Stimulated activated CD8-positive, alpha-beta memory T cell treated with anti-CD3 and anti-CD28 coated beads, Interleukin-7, amount 100 ng/mL, for 24 hours (primary cell): ENCODE measurements at places on chromosomes 6 and 20.

DNA sequence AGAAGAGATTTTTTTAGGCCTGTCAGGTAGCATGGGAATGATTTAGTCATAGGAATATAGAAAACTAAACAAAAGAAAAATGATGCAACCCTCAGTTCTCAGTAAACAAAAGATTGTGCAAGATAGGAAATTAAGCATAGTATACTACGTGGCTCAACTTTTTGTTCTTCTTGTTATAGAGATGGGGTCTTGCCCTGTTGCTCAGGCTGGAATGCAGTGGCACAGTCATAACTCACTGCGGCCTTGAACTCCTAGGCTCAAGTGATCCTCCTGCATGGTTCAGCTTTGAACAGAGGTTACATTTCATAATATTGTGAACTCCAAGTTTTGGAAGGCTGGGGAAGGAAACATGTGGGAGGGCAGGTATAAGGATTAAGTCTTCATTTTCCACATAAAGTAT, 28.5 kb downstream of the SLX4IP start:
- no peak for DNase-seq

DNA sequence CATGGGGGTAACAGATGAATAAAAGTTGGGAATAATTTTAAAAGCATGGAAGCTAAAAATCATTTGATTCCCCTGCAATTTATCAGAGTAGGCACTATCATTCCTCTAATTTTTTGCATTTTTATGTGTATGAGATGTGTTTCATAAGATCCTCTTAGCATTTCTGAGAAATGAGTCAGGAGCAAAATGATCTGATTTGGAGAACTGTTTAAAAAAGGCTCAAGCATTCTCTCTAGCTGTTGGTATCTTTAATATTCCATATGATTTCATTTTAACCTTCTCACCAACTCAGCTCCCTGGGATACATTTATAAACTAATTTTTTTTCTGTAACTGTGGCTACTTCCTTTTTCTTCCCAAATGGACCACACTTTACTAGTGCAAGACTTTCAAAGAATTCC, 60.9 kb downstream of the MCHR2 start:
- DNase-seq = no peak

- DNase-seq = no peak
Observed at GRCh38 chr20:36861875-36862801, 13.8 kb upstream of the TLDC2 start.

DNA sequence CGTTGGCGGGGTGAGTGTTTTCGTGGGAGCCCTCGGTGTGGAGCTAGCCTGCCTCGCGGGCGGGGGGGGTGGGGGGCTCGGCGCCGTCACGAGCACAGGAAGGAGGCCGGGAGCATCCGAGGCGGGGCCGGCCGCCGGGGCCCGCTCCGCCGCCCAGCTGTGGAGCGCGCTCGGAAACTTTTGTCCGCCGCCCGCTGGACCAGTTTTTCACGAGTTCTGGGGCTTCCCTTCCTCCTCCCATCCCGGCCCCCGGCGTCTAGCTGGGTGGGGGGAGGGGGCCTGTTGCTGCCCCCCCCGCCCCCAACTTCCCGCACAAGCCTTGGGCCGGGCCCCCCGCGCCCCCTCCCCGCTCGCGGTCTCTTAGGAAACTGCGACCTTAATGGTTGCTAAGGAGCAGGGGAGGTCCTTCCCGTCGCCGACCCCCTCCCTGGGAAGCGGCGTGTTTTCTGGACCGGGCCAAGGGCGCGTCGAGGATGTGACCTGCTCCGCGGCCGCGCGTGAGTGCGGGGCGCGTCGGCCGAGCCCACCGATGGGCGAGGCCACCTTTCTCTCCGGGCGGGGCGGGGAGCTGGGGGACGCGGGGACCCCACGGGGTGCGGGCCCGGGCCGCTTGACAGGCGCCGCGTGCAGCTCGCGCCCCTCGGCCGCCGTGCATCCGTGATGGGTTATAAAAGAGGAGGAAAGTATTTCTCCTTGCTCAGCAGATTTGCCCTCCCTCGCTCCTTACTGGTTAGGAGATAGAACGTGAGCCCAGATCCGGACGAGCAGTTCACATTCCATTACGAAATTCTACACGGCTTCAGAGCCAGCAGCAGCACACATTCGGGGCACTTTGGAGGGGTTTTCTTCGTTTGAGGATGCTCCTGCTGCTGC, 1.4 kb downstream of the RREB1 start:
- no peak for DNase-seq

GRCh38 chr6:2579804-2580570, 170.7 kb downstream of the MYLK4 start:
- DNase-seq = no peak

GRCh38 chr20:8740265-8740664, 328.6 kb upstream of the PLCB4 start:
- no peak for DNase-seq

DNA sequence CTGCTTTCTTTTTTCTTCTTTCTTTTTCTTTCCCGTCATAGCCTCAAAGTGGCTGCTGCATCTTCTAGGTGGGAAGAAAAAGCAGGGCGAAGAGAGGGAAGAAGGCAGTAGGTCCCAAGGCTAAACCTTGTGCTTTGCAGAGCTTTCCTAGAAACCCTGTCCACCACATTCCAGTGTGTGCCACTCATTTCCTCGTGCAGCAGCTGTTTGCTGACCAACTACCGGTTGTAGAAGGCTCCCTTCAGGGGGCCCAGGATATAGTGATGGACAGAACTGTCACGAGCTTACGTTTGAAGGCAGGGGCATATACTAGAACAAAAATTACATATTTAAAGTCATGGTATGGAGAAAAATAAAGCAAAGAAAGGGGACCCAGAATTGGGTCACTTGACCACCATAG, 103.0 kb downstream of the SASH1 start:
- no peak for DNase-seq

DNA sequence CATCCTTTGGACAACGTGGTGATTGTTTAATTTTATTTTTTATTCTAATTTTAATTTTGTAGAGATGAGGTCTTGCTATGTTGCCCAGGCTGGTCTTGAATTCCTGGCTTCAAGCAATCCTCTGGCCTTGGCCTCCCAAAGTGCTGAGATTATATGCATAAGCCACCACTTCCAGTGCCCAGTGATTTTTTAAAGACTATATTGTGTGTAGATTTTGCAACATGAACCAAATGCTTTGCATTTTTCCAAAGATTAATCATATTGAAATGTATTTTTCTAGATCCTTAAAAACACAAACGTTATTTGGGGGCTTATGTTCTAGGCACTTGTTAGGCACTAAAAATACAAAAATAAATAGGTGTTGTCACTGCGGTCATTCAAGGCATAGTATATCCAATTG, 117.6 kb upstream of the CCN2 start:
- no peak for DNase-seq

- DNase-seq = no peak
Observed at GRCh38 chr6:107448776-107449175, 10.6 kb downstream of the PDSS2 start.

- no peak for DNase-seq
Observed at GRCh38 chr20:8943631-8944030, 125.3 kb upstream of the PLCB4 start.

GRCh38 chr20:57393321-57394120, 2.3 kb downstream of the RBM38 start:
- DNase-seq = no peak

- DNase-seq = no peak
Observed at GRCh38 chr6:50003139-50003538, 18.7 kb downstream of the DEFB110 start.

DNA sequence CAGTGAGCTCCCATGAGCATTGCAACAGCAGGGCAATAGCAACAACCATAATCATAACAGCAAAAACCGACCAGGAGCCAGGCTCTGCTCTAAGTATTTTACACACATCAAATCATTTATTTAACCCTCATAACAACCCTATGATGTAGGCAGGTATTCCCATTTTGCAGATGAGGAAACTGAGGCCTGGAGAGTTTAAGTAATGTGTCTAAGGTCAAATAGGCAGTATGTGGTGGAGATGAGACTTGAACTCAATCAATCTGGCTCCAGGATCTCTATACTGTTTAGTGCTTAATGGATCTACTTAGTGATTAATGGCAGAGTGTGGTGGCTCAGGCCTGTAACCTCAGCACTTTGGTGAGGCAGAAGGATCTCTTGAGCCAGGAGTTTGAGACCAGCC, 3.4 kb downstream of the TMEM151B start:
- DNase-seq = no peak

- peak; percentile 21 for DNase-seq
Observed at GRCh38 chr6:38871741-38872568, 156.8 kb downstream of the DNAH8 start.

- DNase-seq = no peak
Observed at GRCh38 chr20:58138395-58138794, 90.1 kb downstream of the ANKRD60 start.

GRCh38 chr20:5327356-5327755, 10.6 kb upstream of the PROKR2 start:
- no peak for DNase-seq

GRCh38 chr6:146767632-146768031, 168.9 kb downstream of the ADGB start:
- DNase-seq = no peak

GRCh38 chr6:43575105-43575771, 600 bp downstream of the XPO5 start:
- DNase-seq = peak; percentile 11

DNA sequence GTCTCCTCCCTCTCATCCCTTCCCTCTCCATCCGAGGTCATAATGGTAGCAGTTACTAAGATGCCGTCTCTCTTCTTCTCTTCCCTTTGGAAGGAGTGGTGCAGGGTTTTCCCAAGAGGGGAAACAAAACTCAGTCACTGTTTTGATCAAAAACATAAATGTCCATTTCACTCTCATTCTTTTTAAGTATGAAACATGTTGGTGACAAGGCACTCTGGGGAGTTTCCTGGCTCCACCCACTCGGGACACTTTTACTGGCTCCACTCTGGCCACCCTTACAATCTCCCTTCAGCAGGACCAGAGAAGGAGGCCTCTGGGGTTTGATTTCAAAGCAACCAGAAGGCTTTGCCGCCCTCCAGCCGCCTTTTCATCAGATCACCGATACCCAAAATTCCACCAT, 57.0 kb downstream of the FGD2 start:
- no peak for DNase-seq

GRCh38 chr6:52534966-52535390, 41.9 kb downstream of the TRAM2 start:
- no peak for DNase-seq

GRCh38 chr6:25263657-25264056, 15.5 kb upstream of the CARMIL1 start:
- DNase-seq = no peak

GRCh38 chr20:47464380-47465101, 37.1 kb upstream of the NCOA3 start:
- no peak for DNase-seq

DNA sequence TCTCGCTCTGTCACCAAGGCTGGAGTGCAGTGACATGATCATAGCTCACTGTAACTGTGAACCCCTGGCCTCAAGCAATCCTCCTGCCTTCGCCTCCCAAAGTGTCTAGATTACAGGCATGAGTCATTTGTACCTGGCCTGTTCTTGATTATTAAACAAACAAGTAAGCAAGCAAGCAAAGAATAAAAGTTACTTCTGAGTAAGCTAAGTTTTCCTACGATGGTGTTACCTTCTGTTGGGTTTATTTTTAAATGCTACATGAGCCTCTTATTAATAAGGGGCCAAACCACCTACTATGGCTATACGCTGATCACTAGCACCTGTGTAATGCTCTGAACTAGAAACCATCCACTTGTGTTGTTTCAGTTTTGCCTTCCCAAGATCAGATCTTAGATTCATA, 50.8 kb downstream of the IL22RA2 start:
- DNase-seq = no peak

- no peak for DNase-seq
Observed at GRCh38 chr6:90039911-90040310, 145.6 kb downstream of the GJA10 start.

GRCh38 chr6:30895343-30895742, 11.0 kb downstream of the DDR1 start:
- no peak for DNase-seq

DNA sequence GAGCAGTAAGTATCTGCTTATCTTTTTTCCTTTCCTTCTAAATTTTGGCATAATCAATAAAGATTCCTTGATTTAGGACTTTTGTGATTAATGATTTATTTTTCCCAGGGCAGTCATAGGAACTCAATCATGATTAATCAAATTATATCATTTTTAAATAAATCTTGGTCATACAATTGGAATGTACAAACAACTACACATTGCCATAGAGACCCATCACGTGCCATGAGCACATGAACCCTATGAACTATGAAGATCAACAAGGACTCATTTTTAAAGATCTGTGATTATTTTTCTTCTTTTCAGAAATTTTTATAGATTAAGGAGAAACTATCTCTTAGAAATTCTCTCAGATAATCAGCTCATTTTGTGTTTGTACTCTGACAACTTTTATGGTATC, 622.4 kb downstream of the BCKDHB start:
- no peak for DNase-seq
